Activated naive CD4-positive, alpha-beta T cell (primary cell): ENCODE measurements at places on chromosomes 3 and 15.

DNA sequence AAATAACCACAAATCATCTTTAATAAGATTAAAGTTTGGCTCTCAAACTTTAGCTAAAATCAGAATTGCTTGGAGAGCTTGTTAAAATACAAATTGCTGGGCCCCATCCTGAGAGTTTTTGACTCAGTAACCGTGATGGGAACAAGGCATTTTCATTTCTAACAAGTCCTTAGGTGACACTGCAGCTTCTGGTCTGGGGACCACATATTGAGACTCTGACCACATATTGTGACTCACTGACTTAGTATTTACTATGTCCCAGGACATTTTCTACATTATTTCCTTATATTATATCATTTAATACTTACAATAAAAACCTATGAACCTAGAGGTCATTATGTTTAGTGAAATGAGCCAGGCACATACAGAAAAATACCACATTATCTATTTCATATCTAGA lies 164.5 kb downstream of the ZMAT3 start:
- no peak for DNase-seq

- no peak for DNase-seq
These were observed 64.8 kb upstream of the PCSK6 start for GRCh38 chr15:101554115-101554915.

- DNase-seq: no peak
These were observed 93.7 kb upstream of the MBNL1 start for GRCh38 chr3:152174876-152175527.

- no peak for DNase-seq
These were observed 848.9 kb upstream of the CADM2 start for GRCh38 chr3:84109911-84110310.

- no peak for DNase-seq
These were observed 27.3 kb upstream of the SLC28A2 start for GRCh38 chr15:45224621-45225217.

DNA sequence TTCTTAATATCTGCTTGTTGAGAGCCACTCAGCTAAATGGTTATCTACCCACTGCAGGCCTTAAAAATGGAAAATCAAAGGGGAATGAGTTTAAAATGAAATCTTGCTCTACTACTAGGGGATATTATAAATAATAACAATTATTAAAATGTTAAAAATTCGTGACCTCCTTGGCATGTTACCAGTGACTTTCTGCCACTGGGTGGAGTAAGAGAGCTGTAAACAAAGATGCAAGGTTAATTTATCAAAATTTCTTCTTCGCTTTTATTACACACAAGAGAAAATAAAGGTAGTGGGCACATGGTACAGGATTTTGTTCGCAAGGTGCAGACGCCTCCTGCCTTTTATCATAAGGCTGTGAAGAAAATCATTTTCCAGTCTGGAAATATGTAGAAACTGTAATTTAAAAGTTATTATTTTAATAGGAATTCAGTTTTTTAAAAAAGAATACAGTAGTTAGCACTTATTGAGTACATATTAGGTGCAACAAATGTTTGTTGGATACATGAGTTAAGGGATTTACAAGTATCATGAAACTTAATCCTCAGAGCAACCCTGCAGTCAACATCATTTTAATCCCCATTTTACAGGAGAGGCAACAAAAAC lies 272.6 kb downstream of the SUCLG2 start:
- DNase-seq: no peak

- no peak for DNase-seq
These were observed 31.4 kb upstream of the RYK start for GRCh38 chr3:134281912-134282658.

DNA sequence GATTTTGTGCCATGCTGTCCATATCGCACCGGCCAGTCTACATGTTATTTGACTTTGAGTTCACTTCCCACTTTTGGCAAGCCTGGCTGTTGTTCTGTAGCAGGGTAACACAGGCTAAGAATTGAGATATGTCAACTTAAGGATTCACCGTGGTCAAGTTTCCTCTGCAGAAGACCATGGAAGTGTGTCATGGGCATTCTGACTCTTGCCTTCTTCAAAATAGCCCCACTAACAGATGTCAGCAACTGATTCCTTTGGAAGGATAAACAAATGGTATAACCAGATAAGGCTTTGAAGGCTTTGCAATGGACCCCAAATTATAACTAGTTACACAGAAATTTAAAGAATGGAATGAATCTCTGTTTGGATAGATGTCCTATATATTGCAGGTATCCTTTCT lies 20.1 kb upstream of the CD47 start:
- no peak for DNase-seq

DNA sequence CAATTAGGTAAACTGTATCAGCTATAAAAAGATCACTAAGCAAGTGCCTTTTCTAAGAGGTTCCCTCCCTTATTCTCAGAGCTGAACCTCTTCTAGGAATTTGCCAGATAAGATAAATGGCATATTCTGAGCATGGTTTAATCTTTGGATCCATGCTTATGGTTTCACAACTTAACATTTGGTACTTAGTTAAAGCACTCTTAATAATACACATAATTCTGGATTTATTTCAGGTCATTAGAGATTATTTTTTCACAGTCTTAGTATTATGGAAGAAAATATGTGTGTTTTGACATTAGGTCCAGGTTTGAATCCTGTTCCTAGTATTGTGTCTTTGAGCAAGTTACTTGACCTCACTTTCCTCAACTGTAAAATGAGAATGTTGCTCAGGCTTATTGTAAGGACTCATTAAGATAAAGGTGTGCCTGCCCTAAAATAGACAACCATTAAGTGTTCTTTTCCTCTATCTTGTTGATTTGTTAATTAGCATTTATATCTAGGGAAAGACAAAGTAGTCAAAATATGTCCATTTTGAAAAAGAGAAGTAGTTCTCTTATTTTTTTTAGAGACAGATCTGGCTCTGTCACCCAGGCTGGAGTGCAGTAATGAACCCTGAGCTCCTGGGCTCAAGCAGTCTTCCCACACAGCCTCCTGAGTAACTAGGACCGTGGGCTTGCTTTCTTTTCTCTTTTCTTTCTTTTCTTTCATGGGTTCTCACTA lies 43.4 kb downstream of the TSC22D2 start:
- no peak for DNase-seq

GRCh38 chr15:40058476-40059140 lies 19.6 kb upstream of the SRP14 start:
- no peak for DNase-seq

GRCh38 chr3:141093971-141094684 lies 43.0 kb downstream of the SPSB4 start:
- no peak for DNase-seq

GRCh38 chr15:95944193-95944592 lies 386.3 kb upstream of the NR2F2 start:
- no peak for DNase-seq

GRCh38 chr3:180290300-180290699 lies 253.6 kb upstream of the PEX5L start:
- DNase-seq: no peak

DNA sequence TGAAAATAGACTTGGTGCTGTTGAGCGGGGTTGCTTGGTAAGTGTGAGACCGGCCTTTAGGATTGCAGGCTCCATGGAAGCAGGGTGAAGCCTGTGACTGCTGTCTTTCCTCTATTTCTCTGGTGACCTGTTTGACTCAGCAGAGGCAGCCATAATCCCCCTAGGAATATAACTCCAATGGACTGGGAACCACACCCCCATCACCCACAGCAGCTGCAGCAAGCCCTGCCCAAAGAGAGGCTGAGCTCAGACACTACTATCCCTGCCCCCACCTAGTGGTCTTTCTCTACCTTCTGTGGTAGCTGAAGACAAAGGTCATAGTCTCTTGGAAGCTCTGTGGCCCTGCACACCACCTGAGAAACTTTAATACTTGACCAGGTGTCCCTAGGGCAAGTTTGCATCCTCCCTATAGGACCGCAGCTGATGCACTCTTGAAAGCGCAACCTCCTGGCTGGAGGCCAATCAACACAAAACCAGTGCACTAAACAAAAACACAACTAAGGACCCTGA lies 133.6 kb upstream of the MRPL3 start:
- DNase-seq: no peak

GRCh38 chr15:77292969-77293558 lies 126.8 kb downstream of the PEAK1 start:
- no peak for DNase-seq

DNA sequence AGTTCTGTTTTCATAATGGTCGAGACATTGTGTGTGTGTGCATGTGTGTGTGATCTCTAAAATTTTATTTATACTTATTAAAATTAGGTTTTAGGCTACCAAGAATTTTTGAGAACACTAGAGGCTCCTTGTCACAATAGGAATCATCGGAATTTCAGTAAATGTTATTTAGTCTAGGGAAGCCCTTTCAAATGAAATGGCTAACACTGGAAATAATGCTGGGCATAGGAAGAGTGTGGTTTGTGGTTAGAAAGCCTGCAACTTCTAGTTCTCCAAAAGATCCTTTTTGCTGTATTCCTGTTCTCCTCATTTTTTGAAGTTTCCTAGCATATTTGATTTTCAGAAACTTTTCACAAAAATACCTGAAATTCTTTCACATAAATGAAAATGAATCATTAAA lies 92.5 kb upstream of the MBNL1 start:
- DNase-seq: no peak

DNA sequence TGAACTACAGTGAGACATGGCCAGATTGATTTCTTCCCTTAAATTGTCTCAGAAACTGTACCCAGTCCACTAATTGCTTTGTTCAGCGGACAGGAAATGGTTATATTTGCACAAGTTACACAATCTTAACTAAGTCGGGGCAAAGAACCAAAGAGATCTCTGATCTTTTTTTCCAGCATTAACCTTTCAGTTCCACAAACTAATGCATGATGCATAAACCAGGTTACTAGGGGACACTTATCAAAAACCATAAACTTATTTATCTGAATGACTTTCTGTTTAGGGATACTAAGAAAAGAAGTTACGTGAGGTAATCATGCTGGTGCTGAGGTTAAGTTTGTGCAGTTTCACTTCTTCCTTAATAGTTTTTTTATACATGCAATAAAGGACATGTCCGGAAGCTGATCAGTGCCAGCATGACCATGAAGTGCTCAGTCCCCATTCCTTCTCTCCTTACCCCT lies 22.4 kb downstream of the FNDC3B start:
- DNase-seq: no peak
